ENCODE measurements at places on chromosomes 4 and X.

- DNase-seq, result no peak
Measured at GRCh38 chrX:10072786-10073568, 83.8 kb upstream of the CLCN4 start.

GRCh38 chr4:183600189-183600685 lies 58.7 kb downstream of the RWDD4 start:
- no peak for DNase-seq

- DNase-seq, result no peak
Measured at GRCh38 chr4:117225471-117225870, 140.1 kb upstream of the TRAM1L1 start.

DNA sequence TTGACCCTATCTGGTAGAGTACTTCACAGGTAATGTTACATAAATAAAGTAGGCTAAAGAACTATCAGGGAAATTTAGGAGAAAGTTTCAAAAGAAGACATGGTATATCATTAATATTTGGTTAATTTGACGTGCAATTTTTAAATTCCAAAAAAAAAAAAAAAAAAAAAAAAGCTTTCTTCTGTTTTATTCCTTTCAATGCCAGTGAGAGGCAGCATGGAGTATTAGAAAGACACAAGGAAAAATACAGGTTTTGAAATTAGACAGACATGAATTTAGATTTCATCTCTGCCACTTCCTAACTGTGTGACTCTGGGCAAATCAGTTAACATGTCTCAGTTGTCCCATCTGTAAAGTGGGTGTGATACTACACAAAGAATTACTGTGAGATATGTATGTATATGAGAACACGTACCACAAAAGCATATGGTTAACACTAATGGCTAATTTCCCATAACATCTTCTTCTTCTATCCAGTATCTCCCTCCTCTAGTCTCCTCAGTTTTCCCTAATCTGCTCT lies 132.5 kb downstream of the GPC3 start:
- DNase-seq, result no peak

DNA sequence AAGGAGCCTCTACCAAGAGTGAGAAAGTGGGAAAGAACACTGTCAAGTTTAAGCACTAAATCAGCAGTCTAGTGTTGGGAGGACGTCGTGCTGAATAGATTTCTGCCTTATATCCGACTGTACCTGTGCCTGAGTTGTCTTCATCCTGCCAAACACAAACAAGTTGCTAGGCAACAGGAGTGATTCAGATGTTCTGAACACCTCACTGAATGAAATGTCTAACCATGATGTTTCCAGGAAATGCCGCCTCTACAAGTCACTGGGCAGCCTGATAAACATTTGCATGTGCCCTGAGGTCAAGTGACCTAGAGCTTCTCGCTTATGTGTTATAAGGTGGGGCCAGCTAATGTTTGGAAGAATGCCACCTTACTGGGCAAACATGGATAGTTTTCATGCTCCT lies 37.9 kb downstream of the SGMS2 start:
- no peak for DNase-seq

DNA sequence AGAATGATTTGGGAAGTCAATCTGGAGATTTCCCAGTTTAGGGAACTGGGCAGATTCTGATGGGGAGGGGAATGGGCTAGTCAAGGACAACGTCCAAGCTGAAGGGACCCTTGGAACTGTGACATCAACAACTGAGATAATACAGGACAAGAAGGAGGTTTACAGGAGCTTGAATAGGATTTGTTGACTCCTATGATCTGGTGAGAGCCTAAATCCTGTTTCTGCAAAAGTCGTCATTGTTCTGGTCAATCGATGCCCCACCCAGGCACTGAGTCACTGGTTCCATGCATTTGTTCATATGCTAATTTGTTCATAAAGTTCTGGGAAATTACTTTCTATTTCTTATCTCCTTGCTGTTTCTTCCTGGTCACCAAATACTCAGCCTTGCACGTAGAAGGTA lies 15.3 kb upstream of the PDGFRA start:
- DNase-seq, result no peak

DNA sequence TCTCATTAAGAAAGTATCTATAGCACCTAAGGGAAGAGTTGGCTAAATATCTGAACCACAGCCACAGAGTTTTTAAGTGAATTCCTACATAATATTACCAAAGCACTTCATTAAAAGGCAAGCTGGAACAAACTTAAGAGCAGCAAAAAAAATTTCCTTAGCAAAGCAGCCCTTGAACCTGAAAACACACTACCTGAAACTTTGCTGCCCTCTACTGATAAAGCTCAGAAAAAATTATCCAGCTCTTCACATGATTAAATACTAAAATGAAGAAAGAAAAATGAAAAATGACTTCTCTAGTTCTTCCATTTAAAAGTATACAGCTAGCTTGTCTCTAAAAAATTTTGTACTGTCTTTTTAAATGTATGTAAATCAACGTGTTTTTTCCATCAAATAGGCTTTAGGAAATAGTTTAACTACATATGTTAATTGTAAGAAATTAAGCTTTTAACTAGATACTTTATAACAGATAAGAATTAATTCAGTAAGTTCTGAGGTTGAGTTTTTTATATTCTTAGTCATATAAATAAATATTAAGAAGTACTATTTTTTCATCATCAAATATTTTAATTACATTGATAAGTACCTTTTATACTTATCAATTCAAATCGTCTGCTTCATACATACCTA lies 156.1 kb downstream of the STPG2 start:
- no peak for DNase-seq

GRCh38 chr4:89294573-89295269 lies 12.9 kb downstream of the GPRIN3 start:
- no peak for DNase-seq

All from neural crest cell (in vitro differentiated cells).